ENCODE measurements at places on chromosomes 11 and 22. TPM values are rescaled to one million over a fixed set of nuclear protein-coding genes. Genes with fewer than 3 reads are reported as not detected.

GRCh38 chr11:46499821-46500220 lies 94.0 kb downstream of the AMBRA1 start:
- peaks cover 31% of the 10 kb centered on the region for H3K4me1 ChIP-seq
- no peak for DNase-seq
- H3K27ac ChIP-seq, result no peak overlapping the region
- no peak overlapping the region for H3K4me3 ChIP-seq
- no peaks in the 10 kb centered on the region for H3K27me3 ChIP-seq
- peaks cover 3% of the 10 kb centered on the region for H3K36me3 ChIP-seq

- DNase-seq, result no peak
- no peaks in the 10 kb centered on the region for H3K27me3 ChIP-seq
- H3K4me1 ChIP-seq, result peaks cover 6% of the 10 kb centered on the region
- no peak overlapping the region for H3K27ac ChIP-seq
- peaks cover 40% of the 10 kb centered on the region for H3K36me3 ChIP-seq
Observed at GRCh38 chr22:31871480-31871879, 72.9 kb upstream of the YWHAH start.

DDTL gene
- total RNA-seq, result not detected

DNA sequence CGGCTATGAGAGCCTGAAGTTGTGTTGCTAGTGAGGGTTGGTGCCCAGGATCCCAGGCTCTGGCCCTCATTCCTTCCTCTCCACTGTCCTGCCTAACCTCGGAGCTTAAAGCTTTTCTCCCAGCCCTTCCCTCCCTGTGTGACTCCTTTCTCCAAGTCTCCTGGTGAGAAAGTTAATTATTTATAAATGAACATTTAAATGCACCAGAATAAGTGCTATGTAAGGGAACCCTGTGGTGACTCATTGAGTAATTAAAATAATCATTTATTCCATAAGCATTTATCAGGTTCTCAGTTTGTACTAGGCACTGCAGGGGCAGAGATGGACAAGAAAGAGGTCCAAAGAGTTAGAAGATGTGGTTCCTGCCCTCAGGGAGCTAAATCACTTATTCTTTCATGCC lies 89.1 kb upstream of the ISX start:
- no peak for DNase-seq
- no peak overlapping the region for H3K27ac ChIP-seq
- no peaks in the 10 kb centered on the region for H3K36me3 ChIP-seq
- H3K4me1 ChIP-seq, result no peaks in the 10 kb centered on the region

- no peak overlapping the region for H3K4me3 ChIP-seq
- H3K27ac ChIP-seq, result no peak overlapping the region
- DNase-seq, result no peak
Observed at GRCh38 chr11:66443602-66444001, 5.0 kb upstream of the MRPL11 start.

SCGB2A2 gene
- not detected for total RNA-seq

DNA sequence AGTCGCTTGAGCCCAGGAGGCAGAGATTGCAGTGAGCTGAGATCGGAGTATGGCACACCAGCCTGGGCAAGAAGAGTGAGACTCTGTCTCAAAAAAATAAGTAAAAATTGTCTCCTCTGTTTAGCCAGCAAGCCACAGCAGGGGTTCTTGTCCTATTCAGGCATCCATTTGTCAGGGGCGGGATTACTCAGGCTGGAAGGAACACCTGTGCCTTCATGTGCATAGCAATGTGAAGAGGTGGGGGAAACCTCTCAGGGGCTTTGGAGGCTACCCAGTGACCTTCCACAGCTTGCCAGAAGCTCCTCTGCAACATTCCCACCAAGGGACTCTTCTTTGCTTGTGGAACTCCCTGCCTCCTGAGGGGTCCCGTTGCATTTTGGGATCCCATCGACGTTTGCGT lies 63.3 kb downstream of the FBLN1 start:
- H3K27ac ChIP-seq, result no peak overlapping the region
- H3K27me3 ChIP-seq, result no peaks in the 10 kb centered on the region
- H3K4me1 ChIP-seq, result no peaks in the 10 kb centered on the region
- no peak overlapping the region for H3K4me3 ChIP-seq

KCNQ1OT1 gene
- total RNA-seq, result 7.0 TPM

DNA sequence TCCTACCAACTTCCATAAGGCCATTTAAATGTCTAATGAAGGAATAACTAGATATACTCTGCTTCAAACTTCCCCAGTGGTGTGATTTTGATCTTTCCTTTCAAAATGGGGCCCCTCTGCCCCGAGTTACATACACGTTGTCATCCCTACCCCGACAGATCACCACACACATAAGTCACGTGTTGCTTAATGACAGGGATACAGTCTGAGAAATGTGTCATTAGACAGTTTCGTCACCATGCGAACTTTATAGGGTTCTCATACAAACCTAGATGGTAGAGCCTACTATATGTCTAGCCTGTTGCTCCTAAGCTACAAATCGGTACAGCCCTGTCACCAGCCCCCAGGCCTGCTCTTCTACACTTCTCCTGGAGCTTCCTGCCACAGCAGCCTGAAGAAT lies 49.8 kb upstream of the SCUBE2 start:
- peaks cover 31% of the 10 kb centered on the region for H3K36me3 ChIP-seq
- no peaks in the 10 kb centered on the region for H3K27me3 ChIP-seq
- peaks cover 5% of the 10 kb centered on the region for H3K4me1 ChIP-seq
- no peak overlapping the region for H3K27ac ChIP-seq

GRCh38 chr11:77441426-77441825 lies 32.5 kb downstream of the PAK1 start:
- no peak overlapping the region for H3K4me3 ChIP-seq
- H3K27ac ChIP-seq, result no peak overlapping the region
- DNase-seq, result no peak
- no peaks in the 10 kb centered on the region for H3K27me3 ChIP-seq

DNA sequence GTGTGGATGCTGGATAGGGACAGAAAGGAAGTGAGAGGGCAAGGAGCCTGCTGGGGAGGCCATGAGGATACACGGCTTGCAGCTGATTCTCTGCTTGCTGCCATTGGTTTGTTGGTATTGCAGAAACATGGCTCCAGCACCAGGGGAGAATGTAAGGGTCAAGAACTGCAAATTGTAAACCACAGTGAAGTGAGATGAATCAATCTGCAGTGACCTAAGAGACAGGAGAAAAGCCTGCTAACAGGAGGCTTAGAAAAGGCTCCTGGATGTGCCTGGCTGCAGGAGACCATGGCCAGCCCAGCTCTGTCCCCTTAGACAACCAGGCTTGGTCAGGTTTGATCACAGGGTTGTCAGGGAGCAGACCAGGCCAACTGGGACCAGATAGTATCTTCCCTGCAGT lies 233.7 kb upstream of the CADM1 start:
- peaks cover 10% of the 10 kb centered on the region for H3K27me3 ChIP-seq
- DNase-seq, result no peak
- no peak overlapping the region for H3K4me3 ChIP-seq
- no peaks in the 10 kb centered on the region for H3K36me3 ChIP-seq

GRCh38 chr11:65662247-65662798 lies 393 bp downstream of the RELA start:
- no peaks in the 10 kb centered on the region for H3K27me3 ChIP-seq
- peaks cover 5% of the 10 kb centered on the region for H3K4me1 ChIP-seq
- peak overlapping the region; percentile 86 for H3K27ac ChIP-seq
- H3K36me3 ChIP-seq, result peaks cover 13% of the 10 kb centered on the region

DMC1 gene
- 2.5 TPM for total RNA-seq

DNA sequence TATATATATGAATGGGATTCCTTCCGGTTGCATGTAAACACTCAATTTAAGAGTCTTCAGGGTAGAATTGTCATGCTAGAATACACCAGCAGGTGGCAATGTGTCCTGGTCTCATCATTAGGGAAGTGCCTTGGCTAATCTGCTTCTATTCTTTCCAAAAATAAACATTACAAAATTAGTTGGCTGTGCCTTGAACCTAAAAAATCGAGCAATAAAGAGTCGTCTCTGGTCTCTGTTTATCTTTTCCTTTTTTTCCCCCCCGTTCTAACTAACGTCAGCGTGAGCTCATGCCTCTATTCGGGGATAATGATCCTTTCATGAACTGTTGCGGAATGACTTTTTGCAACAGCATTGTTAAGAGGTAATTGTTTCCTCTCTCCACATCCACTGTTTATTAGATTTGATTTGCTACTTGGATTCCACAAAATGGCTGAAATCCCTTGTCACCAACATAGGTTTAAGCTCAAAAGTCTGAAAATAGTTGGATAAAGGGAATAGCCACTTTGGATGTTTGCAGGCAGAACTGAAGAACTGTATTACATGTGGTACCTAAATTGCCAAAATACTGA lies 1.2 kb upstream of the ARHGEF12 start:
- peak overlapping the region; percentile 79 for H3K27ac ChIP-seq
- peaks cover 4% of the 10 kb centered on the region for H3K36me3 ChIP-seq
- H3K4me1 ChIP-seq, result peaks cover 17% of the 10 kb centered on the region
- H3K27me3 ChIP-seq, result no peaks in the 10 kb centered on the region
- H3K4me3 ChIP-seq, result peak overlapping the region; percentile 84

STK33 gene
- total RNA-seq, result 2.8 TPM

CASP5 gene
- total RNA-seq, result not detected

GRCh38 chr11:128686745-128687177 lies 7.1 kb upstream of the FLI1 start:
- H3K36me3 ChIP-seq, result no peaks in the 10 kb centered on the region
- H3K27me3 ChIP-seq, result peaks cover 95% of the 10 kb centered on the region
- peak overlapping the region; percentile 72 for H3K4me3 ChIP-seq
- peaks cover 44% of the 10 kb centered on the region for H3K4me1 ChIP-seq
- no peak overlapping the region for H3K27ac ChIP-seq
- no peak for DNase-seq

DNA sequence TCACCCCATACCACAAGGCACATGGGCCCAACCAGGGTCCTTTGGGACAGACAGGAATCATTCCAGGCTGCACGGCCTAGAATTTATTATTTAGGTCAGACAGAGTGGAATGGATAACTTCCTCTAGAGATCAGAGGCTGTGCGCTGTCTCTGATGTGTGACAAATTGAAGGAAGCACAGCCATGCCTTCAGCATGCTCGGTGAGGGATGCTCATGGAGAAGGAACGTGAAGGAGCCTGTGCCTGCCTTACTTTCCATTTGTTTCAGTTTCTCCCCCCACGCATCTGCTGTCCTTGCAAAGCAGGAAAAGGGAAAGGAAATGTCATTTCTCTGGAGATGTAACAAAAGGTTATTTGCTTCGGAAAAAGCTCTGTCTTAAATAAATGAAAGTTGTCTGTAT lies 644.1 kb downstream of the OPCML start:
- peaks cover 33% of the 10 kb centered on the region for H3K27me3 ChIP-seq
- no peak overlapping the region for H3K4me3 ChIP-seq
- peaks cover 25% of the 10 kb centered on the region for H3K4me1 ChIP-seq
- H3K36me3 ChIP-seq, result no peaks in the 10 kb centered on the region

RBM14 gene
- 128 TPM for total RNA-seq

TMEM45B gene
- total RNA-seq, result 28.2 TPM

DNA sequence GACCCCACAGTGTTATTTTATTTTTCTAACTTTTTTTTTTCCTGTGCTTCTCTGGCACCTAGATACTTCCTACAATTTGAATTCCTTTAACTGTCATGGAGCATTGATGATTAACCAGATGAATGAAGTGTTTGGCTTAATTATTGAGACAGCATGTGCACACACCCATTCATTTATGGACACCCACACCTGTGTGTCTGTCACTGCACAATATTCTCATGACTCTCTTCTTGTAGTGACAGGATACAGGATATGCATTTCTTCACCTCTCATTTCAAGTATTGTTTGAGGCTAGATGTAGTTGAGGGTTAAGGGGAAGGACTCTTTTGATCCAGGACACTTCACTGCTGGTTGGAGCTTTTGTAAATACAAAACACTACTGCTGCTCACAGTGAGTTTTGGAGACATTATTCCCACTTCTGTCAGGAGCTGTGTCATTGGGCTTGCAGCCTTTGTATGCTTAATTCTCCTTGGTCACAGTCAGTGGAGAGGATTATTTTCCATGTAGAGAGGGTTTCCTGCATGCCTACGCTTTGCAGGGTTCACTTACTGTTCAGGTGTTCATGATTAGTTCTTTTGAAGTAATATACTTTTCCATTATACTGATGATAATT lies 33.5 kb downstream of the SPECC1L start:
- no peak for DNase-seq
- peak overlapping the region; percentile 99 for H3K27ac ChIP-seq
- peaks cover 50% of the 10 kb centered on the region for H3K36me3 ChIP-seq

GRCh38 chr11:66311470-66311964 lies 5.3 kb downstream of the CD248 start:
- peak overlapping the region; percentile 95 for H3K27ac ChIP-seq
- no peak for DNase-seq
- H3K4me3 ChIP-seq, result peak overlapping the region; percentile 93
- peaks cover 10% of the 10 kb centered on the region for H3K4me1 ChIP-seq
- H3K27me3 ChIP-seq, result peaks cover 16% of the 10 kb centered on the region
- no peaks in the 10 kb centered on the region for H3K36me3 ChIP-seq

DNA sequence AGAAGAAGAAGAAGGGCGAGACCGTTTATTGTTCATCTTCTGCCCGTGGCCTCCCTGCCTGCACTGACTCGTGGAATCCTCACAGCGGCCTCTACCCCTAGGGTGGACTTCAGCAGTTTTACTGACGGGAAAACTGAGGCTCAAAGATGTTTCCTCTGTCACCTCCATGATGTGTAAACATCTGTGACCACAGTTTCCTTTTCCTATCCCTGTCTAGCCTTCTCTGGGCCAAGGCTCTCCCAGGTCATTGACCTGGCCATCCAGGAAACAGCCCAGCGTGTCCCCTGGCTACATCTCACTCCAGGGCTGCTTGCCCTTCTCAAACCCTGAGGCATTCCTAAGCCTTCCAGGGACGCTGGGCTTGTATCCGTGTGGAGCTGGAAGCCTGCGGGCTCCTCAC lies 49.0 kb upstream of the GCAT start:
- peaks cover 11% of the 10 kb centered on the region for H3K36me3 ChIP-seq
- H3K27ac ChIP-seq, result no peak overlapping the region
- no peak for DNase-seq
- peaks cover 8% of the 10 kb centered on the region for H3K4me1 ChIP-seq
- no peaks in the 10 kb centered on the region for H3K27me3 ChIP-seq

PRR14L gene
- 68.9 TPM for total RNA-seq

DNA sequence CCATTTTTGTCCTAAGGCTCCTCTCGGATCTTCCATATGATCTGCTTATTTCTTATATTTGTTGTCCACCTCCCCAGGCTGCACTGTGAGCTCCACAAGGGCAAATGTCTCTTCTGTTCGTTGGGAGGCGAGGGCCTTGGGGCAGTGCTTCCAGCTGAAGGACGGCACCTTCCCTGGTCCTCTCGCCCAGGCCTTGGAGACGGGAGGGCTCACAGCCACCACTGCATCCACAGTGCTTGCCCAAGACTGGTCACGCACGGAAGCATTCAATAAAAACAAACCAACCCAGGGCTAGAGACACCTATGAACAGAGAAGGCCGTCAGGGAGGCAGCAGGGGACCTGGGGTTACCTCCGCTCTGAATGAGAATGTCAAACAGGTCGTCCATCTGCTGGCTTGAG lies 46.2 kb downstream of the SGSM3 start:
- H3K4me1 ChIP-seq, result peaks cover 7% of the 10 kb centered on the region
- no peaks in the 10 kb centered on the region for H3K27me3 ChIP-seq
- DNase-seq, result no peak
- H3K27ac ChIP-seq, result no peak overlapping the region
- peaks cover 18% of the 10 kb centered on the region for H3K36me3 ChIP-seq
- no peak overlapping the region for H3K4me3 ChIP-seq
